ENCODE measurements at places on chromosomes 16 and 17.

GRCh38 chr16:67517661-67518423 lies 10.8 kb upstream of the RIPOR1 start:
- DNase-seq: no peak

DNA sequence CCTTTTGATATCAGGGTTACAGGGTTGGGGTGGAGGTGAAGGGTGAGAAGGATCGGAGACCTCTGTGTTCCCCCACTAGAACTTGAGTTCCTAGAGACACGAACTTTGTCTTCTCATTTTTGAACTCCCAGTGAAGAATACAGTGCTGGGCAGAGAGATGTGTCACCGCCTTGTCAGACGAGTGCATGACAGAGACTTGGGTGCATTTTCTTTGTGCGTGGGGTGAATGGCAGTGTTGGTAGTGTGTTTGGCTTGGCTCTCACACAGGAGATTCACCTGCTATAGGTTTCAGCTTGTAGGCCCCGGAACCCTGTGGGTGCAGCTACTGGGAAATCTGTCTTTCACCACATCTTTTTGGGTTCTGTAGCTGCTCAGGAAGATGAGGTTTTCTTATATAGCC lies 40.0 kb upstream of the CCR7 start:
- no peak for DNase-seq

GRCh38 chr16:65547772-65548446 lies 426.0 kb upstream of the CDH11 start:
- peak; percentile 76 for DNase-seq

- DNase-seq: no peak
These were observed 26.1 kb downstream of the METTL16 start for GRCh38 chr17:2485543-2485942.

GRCh38 chr16:31083981-31084380 lies 4.8 kb downstream of the PRSS53 start:
- DNase-seq: no peak
